Motor neuron (in vitro differentiated cells): ENCODE measurements at places on chromosomes 16 and 17.

DNA sequence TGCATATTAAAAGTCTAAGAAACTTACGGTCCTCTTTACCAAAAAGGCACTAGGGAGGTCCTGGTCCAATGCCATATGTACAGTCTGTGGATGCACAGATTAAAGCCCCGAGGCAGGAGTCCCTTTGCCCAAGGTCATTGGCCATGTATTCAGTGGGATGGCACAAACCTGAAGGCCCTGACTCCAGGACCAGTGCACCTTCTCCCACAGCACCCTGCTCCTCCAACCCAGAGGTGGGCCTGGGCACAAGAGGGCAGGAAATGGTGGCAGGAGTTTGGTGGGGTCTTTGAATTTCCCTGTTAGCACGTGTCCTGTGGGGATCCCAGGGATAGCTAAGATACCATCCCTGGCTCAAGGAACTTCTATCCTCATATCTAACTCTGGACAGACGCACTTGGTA is 28.5 kb downstream of the TLE7 start:
- no peak for ATAC-seq

- ATAC-seq, result no peak
Measured at GRCh38 chr17:62045517-62045916, 19.6 kb downstream of the MED13 start.

GRCh38 chr17:48492401-48493298 is 38.2 kb downstream of the HOXB1 start:
- ATAC-seq, result peak; percentile 98

- ATAC-seq, result no peak
Measured at GRCh38 chr17:63023049-63023448, 57.0 kb downstream of the TANC2 start.

- peak; percentile 15 for ATAC-seq
Measured at GRCh38 chr17:63974594-63975192, 2.0 kb upstream of the SCN4A start.

GRCh38 chr16:51701025-51701424 is 550.0 kb upstream of the SALL1 start:
- no peak for ATAC-seq

DNA sequence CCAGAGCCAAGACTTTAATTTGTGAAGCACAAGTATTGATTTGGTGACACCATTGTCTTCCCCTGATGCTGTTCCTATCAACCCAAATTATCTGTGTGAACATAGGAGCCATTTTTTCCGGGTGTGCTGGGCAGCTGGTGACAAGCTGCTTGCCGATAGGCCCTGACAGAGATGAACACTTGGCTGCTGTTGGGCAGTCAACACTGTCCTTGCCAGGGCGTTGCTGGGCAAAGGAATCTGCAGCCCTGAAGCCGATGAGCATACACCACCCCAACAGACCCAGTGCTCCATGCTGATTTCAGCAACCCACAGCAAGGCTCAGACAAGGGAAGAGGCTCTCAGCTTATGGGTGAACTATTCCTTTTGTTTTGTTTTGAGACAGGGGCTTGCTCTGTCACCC is 105.4 kb downstream of the YPEL2 start:
- no peak for ATAC-seq

DNA sequence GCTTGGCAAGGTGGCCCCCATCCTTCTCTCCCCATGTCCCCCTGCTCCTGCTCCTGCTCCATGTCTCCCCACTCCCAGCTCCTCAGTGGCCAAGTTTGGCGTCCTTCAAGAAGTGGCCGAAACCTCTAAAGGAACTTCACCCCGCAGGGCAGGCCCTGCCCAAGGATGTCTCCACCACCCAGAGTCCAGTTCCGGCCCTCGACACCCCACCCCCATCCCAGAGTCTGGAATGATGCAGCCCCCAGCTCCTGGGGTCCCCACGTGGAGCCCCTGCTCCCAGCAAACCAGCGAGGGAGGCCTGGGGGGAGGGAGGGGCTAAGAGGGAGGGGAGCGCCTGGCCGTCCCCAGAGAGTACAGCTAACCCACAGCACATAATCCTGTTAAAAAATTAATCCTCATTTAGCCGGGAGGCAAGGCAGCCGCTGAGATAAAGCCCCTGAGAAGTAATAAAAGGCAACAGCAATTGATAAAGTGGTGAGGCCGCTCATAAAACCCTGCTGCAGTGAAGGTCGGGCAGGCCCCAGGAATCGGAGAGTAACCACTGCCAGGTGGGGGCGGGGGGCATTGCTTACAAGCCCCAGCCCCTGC is 9.9 kb upstream of the ENPP7 start:
- peak; percentile 56 for ATAC-seq

DNA sequence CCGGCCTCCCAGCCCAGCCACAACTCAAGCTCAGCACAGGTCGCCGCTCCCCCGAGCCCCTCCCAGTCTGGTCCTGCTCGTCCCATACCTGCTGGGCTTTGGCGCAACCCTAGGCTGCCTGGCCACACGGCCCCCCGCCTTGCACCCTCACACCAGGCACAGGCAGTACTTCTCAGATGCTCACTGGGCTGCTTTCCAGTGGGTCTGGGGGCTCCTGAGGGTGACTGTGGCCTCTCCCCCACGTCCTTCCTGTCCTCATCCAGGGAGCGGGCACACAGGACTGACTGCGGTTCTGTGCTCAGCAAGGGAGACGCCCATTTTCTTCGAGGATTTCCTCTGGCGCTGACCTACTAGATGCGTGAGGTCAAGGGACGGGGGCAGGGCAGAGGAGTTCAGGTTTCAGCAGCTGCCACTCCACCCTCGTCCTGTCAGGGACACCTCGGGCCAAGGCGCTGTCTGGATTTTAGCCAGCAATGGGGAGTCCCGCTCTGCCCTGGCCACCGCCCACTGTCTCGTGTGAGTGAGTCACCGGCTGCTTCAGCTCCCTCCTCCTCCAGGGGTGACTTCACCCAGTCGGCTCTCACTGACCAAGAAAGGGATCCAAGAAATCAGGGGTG is 115.8 kb downstream of the NPIPB11 start:
- ATAC-seq, result peak; percentile 89

DNA sequence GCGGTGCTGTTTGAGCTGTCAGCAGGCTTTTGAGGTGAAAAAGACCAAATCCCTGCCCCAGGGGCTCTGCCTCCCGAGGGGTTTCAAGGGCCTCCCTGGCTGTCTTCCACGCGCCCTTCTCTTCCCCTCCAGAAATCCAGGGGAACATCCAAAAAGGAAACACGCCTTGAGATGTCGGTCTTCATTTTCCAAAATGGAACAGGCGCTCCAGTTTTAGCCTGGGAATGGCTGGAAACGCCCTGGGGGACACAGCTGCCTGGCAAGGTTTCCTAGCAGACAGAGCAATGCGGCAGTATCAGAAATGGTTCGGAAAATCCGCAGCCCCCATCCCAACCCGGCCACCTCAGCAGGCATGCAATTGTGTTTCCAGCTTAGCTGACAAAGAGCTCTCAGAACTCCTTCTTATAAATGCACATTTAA is 16.6 kb upstream of the LITAF start:
- peak; percentile 31 for ATAC-seq

DNA sequence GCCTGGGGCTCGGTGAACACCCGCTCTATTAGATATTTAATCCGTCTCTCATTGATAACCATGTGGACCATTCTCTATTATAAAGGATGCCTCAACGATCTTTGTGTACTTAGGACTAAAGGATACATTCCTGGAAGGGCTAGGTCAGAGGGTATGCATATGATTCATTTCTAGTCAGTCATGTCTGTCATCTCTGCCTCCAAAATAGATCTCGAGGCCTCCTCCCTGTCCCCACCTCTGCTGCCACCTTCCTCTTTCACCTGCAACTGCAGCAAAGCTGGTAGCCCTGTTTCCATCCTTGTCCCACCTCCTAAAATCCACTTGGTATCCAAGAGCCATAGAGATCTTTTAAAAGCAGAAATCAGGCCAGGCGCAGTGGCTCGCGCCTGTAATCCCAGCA is 121.5 kb downstream of the KATNIP start:
- ATAC-seq, result no peak

DNA sequence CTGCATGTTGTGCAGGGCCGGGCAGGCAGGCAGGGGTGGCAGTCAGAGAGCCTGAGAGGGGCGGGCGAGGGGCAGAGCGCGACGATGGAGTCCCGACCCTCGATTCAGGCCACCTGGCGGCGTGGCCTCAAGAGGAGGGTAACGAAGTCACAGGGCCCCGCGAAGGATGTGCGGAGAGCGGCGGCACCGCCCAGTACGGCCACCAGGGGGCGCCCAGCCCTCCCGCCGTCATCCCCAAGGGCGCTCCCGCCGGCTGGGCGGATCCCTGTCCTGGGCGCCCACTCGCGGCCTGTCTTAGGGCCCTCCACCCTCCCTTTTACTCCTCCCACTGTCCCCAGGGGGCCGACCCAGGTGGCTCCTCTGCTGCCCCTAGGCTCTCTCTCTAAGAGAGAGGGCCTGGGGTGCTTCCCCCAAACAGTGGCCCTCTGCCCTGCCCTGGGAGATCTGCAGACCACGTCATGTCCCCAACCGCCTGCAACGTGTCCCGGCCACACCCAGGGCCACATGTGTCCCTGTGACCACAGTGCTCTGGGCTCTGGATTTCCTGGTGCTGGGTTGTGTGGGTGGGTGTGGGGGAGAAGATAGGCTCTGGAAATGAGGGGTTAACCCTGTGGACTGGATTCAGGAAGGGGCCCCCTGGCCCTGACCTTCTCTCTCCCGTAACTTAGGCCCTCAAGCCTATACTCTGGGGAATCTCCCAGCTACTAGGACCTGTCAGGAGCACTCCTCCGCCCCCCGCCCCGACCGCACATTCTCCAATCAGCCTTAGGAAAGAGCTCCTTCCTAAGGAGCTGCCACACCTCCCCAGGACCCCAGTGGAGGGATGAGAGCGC is 5.9 kb downstream of the DPEP2 start:
- ATAC-seq, result peak; percentile 93
